Esophagus (tissue), 2 donors: ENCODE measurements at places on chromosomes 6 and 20. TPM values are rescaled to one million over a fixed set of nuclear protein-coding genes. Genes with fewer than 3 reads are reported as not detected.

Gene SLC22A7
- not detected for polyA plus RNA-seq

Gene KHDC1L
- 0.22 TPM for polyA plus RNA-seq

Gene IPCEF1
- 0.65 TPM for polyA plus RNA-seq

Gene PBX2
- 49.8 TPM for polyA plus RNA-seq

Gene SHLD1
- 3.4 TPM for polyA plus RNA-seq

Gene MRAP2
- 0.79 TPM for polyA plus RNA-seq

Gene CD93
- 2.8 TPM for polyA plus RNA-seq

Gene MGME1
- polyA plus RNA-seq, result 9.6 TPM

Gene COX7A2
- polyA plus RNA-seq, result 393 TPM

Gene MAS1
- not detected for polyA plus RNA-seq

Gene BPI
- 0.02 TPM for polyA plus RNA-seq
